ENCODE measurements at places on chromosomes 7 and 10. TPM values are rescaled to one million over a fixed set of nuclear protein-coding genes. Genes with fewer than 3 reads are reported as not detected.

DNA sequence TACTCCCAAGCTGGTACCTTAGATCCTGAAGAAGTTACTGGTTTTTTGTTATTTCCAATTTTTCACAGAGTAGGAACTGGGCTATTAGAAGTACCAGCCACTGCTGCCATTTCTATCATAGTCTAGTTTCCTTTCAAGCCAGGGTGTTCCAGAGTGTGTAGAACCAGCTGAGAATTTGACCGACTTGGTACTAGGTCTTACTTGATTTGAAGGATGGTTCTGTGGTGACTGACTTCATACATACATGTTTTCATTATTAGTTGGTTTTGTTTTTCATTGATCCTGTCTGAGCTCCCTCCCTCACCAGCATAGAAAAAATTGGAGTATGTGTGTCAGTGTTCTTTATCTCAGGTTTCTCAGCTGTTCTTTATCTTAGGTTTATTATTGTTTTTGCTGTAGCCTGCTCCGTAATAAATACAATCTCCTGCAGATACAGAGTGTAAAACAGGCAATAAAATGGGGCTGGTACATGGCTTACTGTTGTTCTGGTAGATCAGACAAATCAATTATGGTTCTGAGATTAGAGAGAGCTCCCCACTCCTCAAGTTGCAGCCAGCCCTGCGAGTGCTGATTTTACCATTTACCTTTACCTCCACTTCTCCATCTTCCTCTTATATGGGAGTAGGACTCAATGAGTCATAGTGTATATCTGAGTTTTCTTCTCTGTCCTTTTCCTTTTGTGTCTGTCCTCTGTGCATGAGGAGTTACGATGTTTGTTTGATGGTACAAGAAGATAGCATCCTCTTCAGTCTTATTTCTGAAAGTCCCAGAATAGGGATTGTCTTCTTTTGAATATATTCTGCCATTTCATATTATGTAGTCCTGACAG, 122.6 kb downstream of the LRRC4 start:
- DNase-seq: no peak

DNA sequence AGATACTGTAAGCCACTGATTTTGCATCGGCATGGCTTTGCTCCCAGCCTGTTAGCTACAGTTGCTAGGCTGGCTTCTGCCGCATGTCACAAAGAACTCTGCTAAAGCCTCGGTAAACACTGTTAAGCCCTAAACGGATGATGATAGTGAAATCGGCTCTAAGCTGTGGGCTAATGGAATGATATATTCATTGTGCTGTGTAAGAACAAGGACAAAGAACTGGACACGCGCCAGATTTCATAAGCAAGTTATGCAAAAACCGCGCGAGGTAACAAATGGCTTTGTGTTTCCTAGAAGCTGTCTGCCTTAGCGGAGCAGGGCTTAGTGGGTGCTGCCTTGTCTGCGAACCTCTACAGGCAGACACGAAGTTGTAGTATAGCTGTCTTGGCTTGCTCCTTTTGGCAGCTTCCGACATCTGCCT, 331.3 kb upstream of the COBL start:
- DNase-seq: no peak

- no peak for DNase-seq
Observed at GRCh38 chr10:49502358-49502757, 36.6 kb downstream of the ERCC6 start.

DNA sequence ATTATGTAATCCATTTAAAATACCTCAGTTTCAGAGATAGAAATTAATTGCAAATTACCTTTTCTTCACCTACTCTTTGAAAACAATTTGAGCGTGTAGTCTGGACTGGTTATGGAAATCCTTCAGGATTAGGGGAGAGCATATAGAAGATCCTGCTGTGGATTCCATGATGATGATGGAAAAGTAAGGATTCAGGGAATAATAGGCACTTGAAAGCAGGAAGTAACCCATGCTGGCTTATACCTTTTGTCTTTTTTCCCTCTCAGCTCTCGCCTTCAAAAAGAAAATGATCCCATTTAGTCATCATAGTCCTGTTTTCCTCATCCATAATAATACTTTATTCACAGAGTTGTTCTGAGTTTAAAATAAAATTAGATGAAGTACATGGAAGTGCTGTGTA, 4.4 kb downstream of the HBP1 start:
- no peak for DNase-seq

DNA sequence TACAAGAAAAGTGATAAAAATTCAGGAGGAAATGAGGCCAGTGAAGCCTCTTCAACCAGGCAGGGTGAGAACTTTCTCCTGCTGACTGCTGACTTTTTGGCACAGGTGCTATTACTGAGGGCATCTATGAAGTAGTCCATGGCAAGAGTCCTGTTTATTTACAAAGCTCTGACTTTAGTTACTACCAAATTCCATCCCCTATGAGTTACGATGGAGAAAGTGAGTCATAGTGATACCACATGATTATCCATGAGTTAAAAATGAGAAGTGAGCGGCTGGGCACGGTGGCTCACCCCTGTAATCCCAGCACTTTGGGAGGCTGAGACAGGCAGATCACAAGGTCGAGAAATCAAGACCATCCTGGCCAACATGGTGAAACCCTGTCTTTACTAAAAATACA, 19.9 kb downstream of the CCDC3 start:
- no peak for DNase-seq

DNA sequence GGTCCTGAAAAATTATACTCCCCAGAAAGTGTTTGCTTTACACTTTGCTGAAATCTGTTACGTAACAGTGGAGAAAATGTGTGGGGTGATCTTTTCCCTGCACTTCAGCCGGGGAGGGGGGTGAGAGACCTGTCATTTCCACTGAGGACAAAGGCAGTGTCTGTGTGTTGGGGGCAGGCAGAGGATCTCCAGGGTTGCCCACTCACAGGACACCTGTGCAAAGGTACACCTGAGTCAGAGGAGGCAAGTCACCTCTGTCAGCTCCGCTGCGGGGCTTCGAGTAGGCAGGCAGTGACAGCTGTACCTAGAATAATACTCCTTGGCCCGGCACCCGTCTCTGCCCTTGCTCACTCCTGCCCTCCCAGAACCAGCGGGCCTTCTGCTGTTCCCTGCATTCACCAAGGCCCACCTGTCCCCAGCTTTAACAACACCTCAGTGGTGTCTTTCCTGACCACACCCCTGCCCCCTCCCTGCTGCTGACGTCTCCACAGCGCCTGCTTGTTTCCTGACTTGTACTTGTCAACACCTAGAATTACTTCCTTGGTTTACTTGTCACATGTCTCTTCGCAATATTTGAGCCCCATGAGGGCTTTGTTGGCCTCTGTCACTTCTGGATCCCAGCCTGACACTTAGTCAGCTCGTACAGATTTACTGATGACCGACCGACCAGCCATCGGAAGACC, 159.2 kb downstream of the NEURL1 start:
- no peak for DNase-seq

DNA sequence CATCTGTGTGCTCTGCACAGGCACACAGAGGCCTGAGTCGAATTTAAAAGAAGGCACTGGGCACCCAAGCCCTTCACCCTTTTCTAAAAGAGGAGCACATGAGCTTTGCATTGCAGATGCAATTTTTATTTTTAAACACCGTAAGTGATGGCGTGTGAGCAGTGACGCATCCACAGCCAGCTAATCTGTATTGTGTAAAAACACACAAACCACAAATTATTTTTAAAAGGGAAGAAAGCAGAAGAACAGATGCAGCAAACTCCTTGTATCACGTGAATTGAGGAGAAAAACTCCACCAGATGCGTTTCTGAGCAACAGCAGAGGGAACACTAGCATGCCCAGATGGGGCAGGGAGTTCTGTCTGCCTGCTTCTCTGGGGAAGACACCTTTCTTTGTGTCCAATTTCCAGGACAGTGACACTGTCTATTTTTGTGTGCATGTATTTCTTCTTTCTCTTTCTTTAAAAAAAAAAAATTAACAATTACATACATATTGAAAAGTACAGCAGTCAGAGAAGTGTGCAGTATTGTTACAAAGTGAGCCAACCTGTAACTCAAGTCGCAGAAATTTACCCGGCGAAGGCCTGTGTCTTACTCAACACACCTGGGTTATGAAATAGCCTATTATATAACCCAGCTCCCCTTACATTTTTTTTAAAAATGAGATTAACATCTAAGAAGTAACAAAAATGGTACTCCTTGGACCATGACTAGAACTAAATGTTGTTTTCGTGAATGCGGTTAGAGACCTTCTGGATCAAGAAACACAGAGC, 39.2 kb downstream of the EEPD1 start:
- no peak for DNase-seq

IFIT1B gene
- total RNA-seq: 0.82 TPM

HOXA9 gene
- total RNA-seq: not detected

NAMPT gene
- total RNA-seq: 53.6 TPM

- no peak for DNase-seq
Observed at GRCh38 chr10:26797340-26797739, 63.4 kb downstream of the ABI1 start.

LEP gene
- 0.09 TPM for total RNA-seq

- no peak for DNase-seq
Observed at GRCh38 chr7:909358-910329, 33.3 kb downstream of the GET4 start.

UPK3BL2 gene
- total RNA-seq: 8.0 TPM

DNA sequence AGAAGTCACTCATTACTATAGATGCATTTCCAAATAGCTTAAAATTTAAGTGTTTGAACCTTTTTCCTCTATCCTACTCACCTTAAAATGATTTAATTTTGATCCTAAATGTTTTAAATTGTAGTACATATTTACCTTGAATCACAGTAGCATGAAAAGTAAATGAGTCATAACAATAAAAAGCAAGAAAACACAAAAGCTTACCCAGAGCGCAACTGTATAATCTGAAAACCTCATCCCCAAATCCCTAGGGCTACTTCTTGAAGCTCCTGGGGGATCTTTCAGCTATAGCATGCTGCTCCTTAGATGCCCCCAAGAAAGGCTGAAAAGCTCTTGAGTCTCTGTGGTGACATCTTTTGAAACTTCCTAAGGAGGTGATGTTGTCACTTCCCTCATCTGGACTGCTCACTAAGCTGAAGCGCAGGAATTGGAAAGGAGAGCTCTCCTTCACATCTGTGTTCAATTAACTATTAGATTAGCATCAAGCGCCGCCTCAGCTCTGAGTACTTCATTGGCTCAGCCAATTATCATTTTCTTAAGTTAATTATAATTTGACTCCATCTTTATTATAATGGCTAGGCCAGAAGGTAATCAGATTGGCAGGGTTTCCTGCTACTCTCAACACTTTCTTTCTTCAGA, 60.2 kb downstream of the SEMA3E start:
- DNase-seq: no peak

PANK1 gene
- total RNA-seq: 29.7 TPM

CYP3A7 gene
- 0.45 TPM for total RNA-seq

IDI2 gene
- not detected for total RNA-seq

DNA sequence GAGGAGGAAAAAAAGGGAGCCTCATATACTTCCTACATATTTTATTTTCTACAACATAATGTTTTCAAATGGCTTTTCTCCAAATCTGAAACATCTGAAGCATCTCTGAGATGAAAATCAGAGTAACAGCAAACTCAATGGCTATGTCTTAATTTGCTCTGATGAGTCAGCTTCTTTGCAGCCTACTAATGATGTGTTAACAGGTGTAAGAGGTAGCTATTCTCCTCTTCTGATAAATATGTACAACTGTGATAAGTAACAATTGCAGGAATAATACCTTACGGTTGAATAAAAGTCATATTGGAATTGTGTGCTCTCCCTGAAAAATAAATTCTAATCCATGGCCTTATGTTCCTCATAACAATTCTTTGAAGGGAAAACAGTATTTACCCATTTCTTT, 45.2 kb downstream of the GNAT3 start:
- DNase-seq: no peak

GRCh38 chr10:60031664-60032063, 125.3 kb upstream of the CCDC6 start:
- no peak for DNase-seq

DNA sequence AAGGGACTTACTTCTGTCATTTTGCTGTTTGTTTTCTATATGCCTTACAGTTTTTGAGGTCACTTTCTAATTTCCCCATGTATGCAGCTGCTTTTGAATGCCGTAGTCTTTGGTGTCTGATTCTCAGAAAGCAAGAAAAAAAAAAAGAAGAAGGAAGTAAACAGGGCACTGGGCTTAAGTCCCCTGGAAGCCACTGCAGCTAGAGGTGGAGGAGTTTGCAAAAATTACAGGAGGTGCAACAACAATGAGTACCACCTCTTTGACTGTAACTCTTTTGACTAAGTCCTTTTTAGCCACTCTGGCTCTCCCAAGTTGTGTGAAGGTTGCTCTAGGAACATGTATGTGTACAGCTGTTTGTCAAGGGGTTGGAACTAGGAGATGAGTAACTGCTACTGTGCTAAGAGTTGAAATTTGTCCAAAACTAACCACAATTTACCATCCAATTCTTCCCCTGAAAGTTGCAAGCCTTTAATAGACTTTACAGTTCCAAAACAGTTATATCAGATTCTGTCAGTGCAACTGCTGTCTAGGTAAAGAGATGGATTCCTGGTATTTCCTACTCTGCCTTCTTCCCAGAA, 588.0 kb upstream of the LRRN3 start:
- no peak for DNase-seq

GRM3 gene
- total RNA-seq: 74.5 TPM

ACTL6B gene
- 58.7 TPM for total RNA-seq

DNA sequence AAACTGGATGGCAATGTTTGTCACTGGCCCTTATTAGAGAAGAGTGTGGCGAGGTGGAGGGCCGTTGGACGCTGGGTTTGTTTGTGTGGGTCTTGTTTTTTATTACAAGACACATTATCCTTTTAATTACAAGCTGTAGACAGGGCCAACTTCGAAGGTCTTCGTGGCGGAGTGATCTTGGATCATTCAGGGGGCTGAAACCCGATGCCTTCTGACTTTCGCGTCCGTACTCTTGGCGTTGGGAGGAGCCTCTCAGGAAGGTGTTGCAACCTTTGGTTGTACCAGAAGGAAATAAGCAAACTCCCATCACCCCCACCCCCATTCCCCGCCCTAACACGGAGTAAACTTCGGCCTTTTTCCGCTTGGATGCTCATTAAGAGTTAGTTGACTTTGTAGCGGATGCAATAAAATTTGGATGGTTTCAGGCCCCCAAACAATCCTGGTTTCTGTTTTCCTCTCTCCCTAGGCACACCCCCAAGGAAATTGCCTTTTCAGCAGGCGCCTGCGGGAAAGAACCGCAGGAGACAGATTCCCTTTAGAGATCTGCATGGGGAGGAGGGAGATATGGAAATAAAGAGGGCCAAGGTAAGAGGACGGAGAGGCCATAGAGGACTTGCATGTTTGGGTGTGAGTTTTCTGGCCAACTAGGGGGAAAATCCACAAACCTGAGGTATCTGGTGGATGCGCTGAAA, 294.5 kb upstream of the NFE2L3 start:
- no peak for DNase-seq

PRTFDC1 gene
- 24.3 TPM for total RNA-seq

DNA sequence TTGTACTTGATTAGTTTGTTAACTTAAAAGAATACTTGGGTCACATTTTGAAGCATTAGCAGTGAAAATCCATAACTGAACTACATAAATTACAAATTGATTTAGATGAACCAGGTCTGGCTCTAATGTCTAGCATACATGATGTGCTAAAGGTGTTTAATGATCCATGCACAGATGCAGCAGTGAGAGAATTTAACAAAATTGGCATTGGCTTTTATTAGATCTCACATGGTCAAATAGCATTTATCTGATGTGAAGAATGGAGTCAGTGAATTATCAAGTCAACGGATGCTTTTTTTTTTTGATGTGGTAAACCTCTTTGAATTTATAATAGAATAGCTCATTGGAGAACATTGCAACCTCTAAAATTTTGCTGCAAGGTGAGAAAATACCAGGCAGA, 293.0 kb upstream of the POT1 start:
- DNase-seq: no peak
